ENCODE measurements at places on chromosomes 11 and 22.

GRCh38 chr11:19822531-19822930, 109.9 kb downstream of the NAV2 start:
- no peak for DNase-seq

DNA sequence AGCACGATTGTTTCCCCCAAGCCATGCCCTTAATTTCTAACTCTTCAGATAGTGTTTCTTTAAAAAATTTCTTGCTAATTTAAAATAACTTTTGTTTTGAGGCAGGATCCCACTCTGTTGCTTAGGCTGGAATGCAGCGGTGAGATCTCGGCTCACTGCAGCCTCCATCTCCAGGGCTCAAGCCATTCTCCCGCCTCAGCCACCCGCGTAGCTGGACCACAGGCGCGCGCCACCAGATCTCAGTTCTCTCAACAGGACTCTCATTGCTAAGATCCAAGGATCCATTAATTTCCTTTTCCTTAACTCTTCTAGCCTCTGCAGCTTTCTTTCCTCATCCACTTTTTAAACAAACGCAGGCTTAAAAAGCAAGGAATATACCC, 327 bp upstream of the MED17 start:
- DNase-seq, result no peak

DNA sequence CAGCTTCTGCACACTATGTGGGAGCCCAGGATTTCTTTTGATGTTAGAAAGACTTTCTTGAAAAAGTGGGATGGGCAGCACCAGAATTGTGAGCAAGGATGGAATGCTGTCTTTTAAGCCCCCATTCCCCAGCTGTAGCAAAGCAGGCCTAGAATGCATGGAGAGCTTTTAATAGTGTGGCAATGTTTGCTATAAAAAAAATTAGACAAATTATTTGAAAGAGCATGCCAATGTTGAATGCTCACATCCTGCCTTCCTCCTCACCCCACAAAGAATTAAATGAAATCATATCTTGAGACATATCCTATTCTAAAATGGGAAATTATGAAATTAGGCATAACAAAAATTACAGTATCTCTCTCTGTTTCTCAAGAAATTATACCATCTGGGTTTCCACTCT, 154.7 kb downstream of the C11orf91 start:
- DNase-seq, result no peak

GRCh38 chr11:75949023-75949672, 134.1 kb downstream of the UVRAG start:
- no peak for DNase-seq

- no peak for DNase-seq
These were observed 28.6 kb upstream of the AMPD3 start for GRCh38 chr11:10426475-10426874.

DNA sequence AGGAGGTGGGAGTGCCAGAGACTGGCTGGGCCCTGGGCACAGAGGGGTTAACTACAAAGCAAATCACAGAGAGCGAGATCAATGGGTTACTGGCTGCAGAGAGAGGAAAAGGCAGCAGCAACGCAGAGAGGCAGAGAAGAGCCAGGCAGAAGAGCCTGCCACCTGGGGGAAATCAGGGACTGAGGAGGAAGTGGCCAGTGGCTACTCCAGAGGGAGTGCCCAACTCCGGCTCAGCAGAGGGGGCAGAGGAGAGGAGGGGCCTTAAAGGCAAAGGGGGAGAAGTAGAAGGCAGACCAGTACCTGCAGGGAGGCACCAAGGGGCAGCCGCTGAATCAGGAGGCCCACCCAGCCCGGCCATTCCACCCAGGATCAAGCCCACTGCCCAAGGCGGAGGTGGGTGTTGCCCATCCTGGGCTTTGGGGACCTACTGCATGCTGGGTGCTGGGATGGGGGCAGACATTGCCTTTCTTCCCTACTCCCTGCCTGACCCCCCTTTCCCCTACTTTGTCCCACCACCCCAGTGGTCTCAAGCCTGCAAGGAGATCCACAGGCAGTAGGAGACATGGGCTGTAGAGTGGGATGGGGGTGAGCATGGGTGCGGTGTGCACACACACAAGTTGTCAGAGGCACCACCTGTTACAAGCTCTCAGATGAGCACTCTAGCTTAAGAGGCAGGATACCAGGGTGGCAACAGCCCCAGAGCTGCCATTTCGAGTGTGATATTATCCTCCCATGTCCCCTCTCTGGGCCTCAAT, 926 bp upstream of the GALR3 start:
- DNase-seq, result no peak

- no peak for DNase-seq
These were observed 174.7 kb upstream of the NAV2 start for GRCh38 chr11:19537803-19538453.

GRCh38 chr11:122045181-122045586, 70.8 kb downstream of the BLID start:
- peak; percentile 28 for DNase-seq

GRCh38 chr11:112902361-112903011, 58.7 kb upstream of the NCAM1 start:
- DNase-seq, result no peak

DNA sequence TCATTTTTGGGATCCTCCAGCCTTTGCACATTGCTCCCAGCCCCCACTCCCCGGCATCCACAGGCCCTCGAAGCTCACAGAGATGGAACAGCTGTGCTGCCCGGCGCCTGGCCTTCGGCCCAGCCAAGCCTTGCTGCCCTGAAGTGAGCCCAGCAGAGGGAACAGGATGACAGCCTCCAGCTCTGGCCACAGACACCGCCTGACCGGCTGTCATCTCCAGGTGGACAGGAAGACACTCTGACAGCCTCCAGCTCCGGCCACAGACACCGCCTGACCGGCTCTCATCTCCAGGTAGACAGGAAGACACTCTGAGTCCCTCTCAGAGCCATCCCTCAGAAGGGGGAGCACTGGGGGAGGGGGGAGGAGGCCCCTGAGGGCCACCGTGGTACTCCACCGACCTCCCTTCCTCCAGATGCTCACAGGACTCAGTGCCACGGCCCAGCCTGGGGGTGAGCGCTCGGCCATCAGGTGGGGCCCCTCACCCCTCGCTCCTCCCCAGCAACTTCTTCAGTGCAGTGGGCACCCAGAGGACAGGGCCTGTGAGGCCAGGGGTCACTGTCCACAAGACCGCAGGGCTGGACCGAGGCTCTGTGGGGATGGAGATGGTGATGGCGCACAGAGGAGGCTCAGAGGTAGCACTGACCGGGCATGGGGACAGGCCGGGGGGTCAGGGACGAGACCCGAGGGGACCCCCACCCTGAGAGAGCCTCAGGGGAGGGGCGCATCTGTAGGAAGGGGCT, 58.6 kb downstream of the BRD1 start:
- no peak for DNase-seq

DNA sequence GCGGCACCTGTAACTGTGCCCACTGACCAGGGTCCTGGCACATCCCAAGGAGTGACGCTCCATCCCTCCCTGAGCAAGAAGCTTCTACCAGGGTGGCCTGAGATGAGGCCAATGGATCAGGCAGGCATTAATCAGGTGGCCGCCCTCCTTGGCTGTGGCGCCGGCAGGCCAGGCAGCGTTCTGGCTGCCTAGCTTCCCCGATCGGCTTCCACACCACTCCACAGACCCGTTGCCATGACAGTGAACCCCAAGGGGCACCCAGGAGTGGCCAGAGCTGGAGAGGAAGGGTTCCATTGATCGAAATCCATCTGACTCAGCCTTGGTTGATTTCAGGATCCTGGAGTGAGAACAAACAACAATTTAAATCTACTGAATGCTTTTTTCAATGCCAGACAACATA, 20.5 kb downstream of the LRRC55 start:
- no peak for DNase-seq

DNA sequence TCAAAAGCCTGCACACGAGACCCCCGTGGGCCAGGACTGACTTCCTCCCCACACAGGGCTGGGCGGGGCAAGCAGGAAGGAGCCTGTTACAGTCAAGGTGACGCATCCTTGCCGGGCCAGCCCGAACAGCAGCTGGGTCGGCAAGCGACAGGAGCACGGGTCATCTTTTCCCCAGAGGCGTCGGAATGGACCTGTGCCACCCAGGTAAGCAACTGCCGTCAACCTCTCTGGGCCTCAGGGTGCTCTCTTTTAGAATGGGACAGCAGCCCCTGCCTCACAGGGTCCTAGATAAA, at the start of gene CYTH4:
Gene CYTH4, plus strand, starts transcription at position 124 of the 293 bp plus-strand sequence. Its CDS starts 62 bp downstream, at position 186.
- no peak for DNase-seq

GRCh38 chr11:11580012-11580411, 41.8 kb downstream of the GALNT18 start:
- DNase-seq, result no peak

GRCh38 chr22:50705219-50705691, 32.6 kb downstream of the SHANK3 start:
- peak; percentile 55 for DNase-seq

GRCh38 chr11:10302359-10302743, 2.5 kb upstream of the ADM start:
- DNase-seq, result no peak

Data from kidney epithelial cell (primary cell).